Hepatocyte (in vitro differentiated cells): ENCODE measurements at places on chromosomes 3 and 15.

GRCh38 chr15:86664581-86664980, 584.9 kb downstream of the AGBL1 start:
- DNase-seq, result no peak

DNA sequence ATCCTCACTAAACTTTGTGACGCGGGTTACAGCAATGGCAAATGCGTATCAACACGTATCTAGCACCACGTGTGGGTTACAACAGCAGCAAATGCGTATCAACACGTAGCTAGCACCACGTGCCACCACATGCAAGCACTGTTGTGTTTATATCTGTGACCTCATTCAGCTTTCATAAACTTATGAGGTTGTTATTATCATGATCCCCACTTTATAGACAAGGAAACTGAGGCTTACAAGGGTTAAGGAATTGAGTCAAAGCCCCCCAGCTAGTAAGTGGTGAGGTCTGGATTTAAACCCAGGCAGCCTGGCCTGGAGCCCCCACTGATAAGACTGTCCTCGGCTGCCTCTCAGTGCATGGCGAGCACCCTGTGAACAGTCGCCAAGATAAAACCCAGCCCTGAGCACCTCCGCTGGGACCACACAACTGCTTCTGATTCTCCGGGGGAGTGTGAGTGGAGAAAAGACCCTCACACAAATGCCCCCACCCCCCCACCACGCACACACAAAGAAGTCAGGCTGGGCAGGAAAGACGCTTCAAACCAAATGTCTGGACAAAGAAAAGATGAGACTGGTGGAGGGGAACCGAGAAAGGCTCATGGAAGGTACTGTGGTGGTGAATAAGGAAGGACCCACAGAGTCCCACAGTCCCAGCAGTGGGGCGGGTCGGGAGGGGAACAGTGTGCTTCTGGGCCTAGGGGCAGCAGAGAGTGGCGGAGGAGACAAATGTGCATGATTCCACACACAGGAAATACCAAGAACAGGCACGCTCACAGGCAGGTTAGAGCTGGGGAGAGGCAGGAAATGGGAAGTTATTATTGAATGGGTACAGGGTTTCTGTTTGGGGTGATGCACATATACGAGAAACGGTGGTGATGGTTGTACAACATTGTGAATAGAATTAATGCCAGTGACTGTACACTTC, 173.4 kb downstream of the XXYLT1 start:
- no peak for DNase-seq

- DNase-seq, result no peak
Observed at GRCh38 chr3:86954226-86954625, 36.7 kb downstream of the VGLL3 start.

DNA sequence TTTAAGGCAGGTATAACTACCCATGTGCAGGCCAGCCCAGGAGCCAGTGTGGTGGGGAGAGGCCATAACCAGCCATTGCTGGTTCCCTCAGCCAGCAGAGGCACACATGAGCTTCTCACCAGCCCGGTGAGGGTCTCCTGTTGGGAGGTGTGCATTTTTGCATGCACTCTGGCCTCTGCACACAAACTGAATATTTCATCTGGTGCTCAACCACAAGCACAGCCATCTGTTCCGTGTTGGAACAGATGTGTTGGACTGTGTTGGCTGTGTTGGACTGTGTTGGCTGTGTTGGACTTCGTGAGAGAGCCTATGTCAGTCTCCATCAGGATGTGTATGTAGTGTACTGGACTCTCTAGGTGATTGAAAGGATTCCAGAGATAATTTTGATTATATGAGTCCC, 67.2 kb downstream of the RPL39L start:
- no peak for DNase-seq

- no peak for DNase-seq
Observed at GRCh38 chr3:48664929-48665328, 2.2 kb upstream of the CELSR3 start.

DNA sequence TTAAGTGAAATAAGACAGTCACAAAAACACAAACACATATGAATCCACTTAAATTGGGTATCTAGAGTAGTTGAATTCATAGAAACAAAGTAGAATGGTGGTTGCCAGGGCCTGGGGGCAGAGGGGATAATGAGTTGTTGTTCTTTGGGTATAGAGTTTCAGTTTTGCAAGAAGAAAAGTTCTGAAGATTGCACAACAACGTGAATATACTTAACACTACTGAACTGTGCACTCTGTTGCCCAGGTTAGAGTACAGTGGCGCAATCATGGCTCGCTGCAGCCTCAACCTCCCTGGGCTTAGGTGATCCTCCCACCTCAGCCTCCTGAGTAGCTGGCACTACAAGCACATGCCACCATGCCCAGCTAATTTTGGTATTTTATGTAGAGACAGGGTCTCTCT, 14.9 kb downstream of the GRAMD2A start:
- no peak for DNase-seq

GRCh38 chr3:124621498-124621897, 108.8 kb upstream of the UMPS start:
- no peak for DNase-seq

DNA sequence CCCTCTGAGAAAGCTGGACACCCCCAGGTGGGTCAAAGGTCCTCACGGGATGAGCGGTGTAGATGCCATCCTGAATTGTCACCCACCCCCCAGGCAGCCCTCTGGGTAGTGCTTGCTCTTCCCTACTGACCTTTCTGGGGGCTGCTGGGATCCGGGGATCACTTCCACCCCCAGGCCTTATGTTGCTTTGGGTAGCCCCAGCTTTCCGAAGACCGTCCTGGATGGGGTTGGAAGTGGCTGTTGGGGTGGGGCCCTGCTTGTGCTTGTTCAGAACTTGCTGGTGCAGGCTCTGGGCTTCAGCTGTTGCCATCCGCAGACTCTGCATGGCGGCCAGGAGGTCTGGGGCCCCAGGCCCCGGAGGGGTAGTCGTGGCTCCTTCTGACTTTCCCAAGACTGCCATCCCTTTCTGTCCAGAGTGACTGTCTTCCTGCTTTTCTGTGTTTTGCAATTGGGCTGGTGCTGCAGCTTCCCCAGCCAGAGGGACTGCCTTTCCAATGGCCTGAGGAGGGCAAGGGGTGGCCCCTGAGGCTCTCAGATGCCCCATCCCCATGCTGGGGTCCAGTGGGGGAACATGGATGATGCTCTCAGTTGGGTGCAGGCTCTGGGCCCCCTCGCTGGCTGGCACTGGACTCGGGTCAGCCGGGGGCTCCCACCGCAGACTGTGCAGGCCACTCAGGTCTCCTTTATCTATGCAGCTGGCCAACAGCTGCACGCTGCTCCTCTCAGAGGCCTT, 6.3 kb downstream of the XIRP1 start:
- no peak for DNase-seq

GRCh38 chr15:41981371-41982132, 9.2 kb upstream of the EHD4 start:
- DNase-seq, result no peak
